Sigmoid colon (tissue), 7 donors: ENCODE measurements at places on chromosomes 12 and 14. TPM values are rescaled to one million over a fixed set of nuclear protein-coding genes. Genes with fewer than 3 reads are reported as not detected.

- peak; percentile 85 for DNase-seq
- no peak overlapping the region for H3K4me3 ChIP-seq
- no peaks in the 10 kb centered on the region for H3K27me3 ChIP-seq
- H3K36me3 ChIP-seq: no peaks in the 10 kb centered on the region
Observed at GRCh38 chr12:93183940-93184671, 193.6 kb upstream of the NUDT4 start.

GRCh38 chr12:23687947-23688346, 261.5 kb downstream of the SOX5 start:
- H3K4me1 ChIP-seq: no peaks in the 10 kb centered on the region
- H3K36me3 ChIP-seq: no peaks in the 10 kb centered on the region
- H3K4me3 ChIP-seq: no peak overlapping the region
- no peaks in the 10 kb centered on the region for H3K27me3 ChIP-seq
- H3K27ac ChIP-seq: no peak overlapping the region

Gene TRAFD1
- total RNA-seq: 81.2 TPM

- peaks cover 60% of the 10 kb centered on the region for H3K4me1 ChIP-seq
- H3K4me3 ChIP-seq: no peak overlapping the region
- no peaks in the 10 kb centered on the region for H3K27me3 ChIP-seq
- no peak for DNase-seq
Observed at GRCh38 chr14:69055125-69055524, 76.0 kb upstream of the ACTN1 start.

DNA sequence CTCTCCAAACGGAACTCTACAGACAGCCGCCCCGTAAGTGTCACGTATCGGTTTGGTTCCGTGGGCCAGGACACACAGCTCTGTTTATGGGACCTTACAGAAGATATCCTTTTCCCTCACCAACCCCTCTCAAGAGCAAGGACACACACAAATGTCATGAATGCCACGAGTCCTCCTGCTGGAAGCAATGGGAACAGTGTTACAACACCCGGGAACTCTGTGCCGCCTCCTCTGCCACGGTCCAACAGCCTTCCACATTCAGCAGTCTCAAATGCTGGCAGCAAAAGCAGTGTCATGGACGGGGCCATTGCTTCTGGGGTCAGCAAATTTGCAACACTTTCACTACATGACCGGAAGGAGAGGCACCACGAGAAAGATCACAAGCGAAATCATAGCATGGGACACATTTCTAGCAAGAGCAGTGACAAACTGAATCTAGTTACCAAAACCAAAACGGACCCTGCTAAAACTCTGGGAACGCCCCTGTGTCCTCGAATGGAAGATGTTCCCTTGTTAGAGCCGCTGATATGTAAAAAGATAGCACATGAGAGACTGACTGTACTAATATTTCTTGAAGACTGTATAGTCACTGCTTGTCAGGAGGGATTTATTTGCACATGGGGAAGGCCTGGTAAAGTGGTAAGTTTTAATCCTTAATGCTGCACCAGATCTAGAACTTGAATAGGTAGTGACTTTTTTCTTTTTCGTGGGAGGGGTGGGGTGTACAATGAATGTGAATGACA, 69.7 kb downstream of the WDR20 start:
- peak; percentile 60 for DNase-seq
- H3K27ac ChIP-seq: no peak overlapping the region
- no peak overlapping the region for H3K4me3 ChIP-seq
- H3K27me3 ChIP-seq: no peaks in the 10 kb centered on the region

- no peaks in the 10 kb centered on the region for H3K4me1 ChIP-seq
- H3K36me3 ChIP-seq: no peaks in the 10 kb centered on the region
- H3K4me3 ChIP-seq: no peak overlapping the region
- H3K27me3 ChIP-seq: no peaks in the 10 kb centered on the region
- H3K27ac ChIP-seq: no peak overlapping the region
Observed at GRCh38 chr12:12521044-12521485, 41.6 kb downstream of the DUSP16 start.

GRCh38 chr12:47397664-47398281, 308.1 kb downstream of the RPAP3 start:
- H3K4me1 ChIP-seq: peaks cover 17% of the 10 kb centered on the region
- DNase-seq: no peak
- no peaks in the 10 kb centered on the region for H3K27me3 ChIP-seq
- H3K36me3 ChIP-seq: no peaks in the 10 kb centered on the region
- no peak overlapping the region for H3K4me3 ChIP-seq

- H3K4me3 ChIP-seq: no peak overlapping the region
- DNase-seq: no peak
- H3K4me1 ChIP-seq: no peaks in the 10 kb centered on the region
Observed at GRCh38 chr12:129328235-129328634, 475.0 kb downstream of the GLT1D1 start.

DNA sequence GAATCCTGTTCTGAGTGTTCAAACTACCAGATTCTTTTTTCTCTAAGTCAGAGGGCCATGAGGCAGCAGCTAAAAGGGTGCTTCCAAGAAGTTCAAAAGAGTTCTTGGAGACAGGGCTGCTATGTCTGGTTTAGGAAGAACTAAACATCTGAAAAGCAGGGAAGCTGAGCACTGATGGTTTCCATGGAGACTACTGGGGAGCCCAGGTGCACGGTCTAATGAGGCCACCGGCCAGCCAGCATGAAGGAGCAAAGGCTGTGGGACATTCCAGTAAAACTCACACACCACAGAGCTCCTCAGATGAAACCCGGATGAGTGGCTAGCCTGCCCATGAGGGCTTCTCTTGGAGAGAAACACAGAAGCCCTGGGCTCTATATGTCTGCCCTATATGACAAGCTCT, 97.3 kb downstream of the KCNK10 start:
- no peaks in the 10 kb centered on the region for H3K27me3 ChIP-seq
- H3K4me3 ChIP-seq: no peak overlapping the region
- H3K4me1 ChIP-seq: no peaks in the 10 kb centered on the region
- DNase-seq: no peak
- H3K36me3 ChIP-seq: no peaks in the 10 kb centered on the region

Gene TAS2R7
- total RNA-seq: not detected

Gene OTX2
- total RNA-seq: not detected

- H3K27ac ChIP-seq: peak overlapping the region; percentile 63
- no peaks in the 10 kb centered on the region for H3K36me3 ChIP-seq
- no peak for DNase-seq
- H3K27me3 ChIP-seq: no peaks in the 10 kb centered on the region
Observed at GRCh38 chr12:20120403-20120725, 248.0 kb upstream of the PDE3A start.

Gene RFX4
- total RNA-seq: not detected

GRCh38 chr12:46362895-46363581, 9.5 kb downstream of the SLC38A2 start:
- no peak for DNase-seq
- peaks cover 87% of the 10 kb centered on the region for H3K36me3 ChIP-seq
- no peak overlapping the region for H3K27ac ChIP-seq
- H3K4me1 ChIP-seq: peaks cover 90% of the 10 kb centered on the region

DNA sequence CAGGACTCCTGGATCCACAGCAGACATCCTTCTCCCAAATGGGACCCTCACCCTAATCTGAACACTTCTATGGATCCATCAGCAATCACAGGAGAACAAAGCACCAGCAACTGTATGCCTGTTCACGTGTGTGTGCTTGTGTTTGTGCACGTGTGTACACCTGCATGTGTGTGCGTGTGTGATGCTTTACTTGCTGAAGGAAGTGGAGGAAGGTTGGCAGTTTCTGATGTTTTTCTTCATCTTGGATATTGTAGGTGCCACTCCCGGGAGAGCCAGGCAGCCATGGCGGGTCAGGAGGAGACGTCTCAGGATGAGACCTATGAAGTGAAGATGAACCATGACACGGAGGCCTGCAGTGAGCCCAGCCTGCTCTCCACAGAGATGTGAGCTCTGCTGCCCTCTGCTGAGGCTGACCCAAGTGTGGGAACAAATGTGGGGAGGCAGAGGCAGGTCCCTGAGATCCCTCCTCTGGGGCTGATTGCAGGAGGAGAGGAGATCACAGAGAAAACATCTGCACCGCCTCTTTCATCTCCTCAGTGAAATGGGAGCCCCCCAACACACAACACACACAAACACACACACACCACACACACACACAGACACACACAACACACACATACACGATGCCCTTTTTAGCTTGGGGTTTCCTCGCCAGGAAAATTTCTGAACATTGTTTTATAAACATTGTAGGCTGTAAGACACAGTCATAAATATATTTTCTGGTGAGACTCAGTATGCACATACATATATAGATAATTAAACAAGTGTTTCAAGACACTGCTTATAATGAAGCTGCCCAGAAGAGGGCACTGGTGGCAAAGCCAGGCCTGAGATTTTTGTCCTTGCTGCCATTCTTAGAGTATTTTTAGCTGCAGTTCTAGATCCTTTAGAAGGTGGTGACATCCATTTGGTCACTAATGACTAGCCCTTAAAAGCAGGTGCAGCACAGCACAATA, 112.2 kb upstream of the FKBP4 start:
- peak overlapping the region; percentile 49 for H3K27ac ChIP-seq
- H3K36me3 ChIP-seq: peaks cover 95% of the 10 kb centered on the region
- H3K27me3 ChIP-seq: no peaks in the 10 kb centered on the region
- peaks cover 5% of the 10 kb centered on the region for H3K4me1 ChIP-seq

DNA sequence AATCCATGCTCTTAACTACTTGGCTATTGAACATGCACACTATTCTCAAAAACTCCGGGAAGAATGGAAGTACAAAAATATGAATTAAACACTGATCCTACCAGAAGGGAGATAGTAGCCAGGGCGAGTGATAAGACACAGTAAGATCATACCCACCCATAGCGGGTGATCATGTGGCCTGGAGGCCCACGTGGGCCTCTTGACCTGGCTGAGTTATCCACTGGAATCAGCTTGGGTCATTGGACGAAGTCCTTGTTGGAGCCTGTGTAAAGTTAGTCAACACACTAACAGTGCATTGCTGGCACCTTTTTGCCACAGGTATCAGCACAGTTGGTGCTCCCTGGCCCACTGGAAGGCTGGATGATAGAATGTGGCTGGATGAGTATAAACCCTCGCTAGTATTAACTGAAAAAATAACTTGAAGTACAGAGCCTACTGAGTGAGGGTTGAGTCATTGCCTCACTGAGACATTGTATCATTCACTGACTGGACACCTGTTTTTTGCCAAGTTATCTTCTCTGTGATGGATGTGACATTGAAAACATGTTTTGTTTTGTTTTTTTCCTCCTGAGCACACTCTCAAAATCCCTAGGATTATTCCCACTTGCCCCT, 149.2 kb upstream of the FUT8 start:
- H3K36me3 ChIP-seq: no peaks in the 10 kb centered on the region
- no peak for DNase-seq
- no peak overlapping the region for H3K4me3 ChIP-seq
- H3K4me1 ChIP-seq: no peaks in the 10 kb centered on the region

DNA sequence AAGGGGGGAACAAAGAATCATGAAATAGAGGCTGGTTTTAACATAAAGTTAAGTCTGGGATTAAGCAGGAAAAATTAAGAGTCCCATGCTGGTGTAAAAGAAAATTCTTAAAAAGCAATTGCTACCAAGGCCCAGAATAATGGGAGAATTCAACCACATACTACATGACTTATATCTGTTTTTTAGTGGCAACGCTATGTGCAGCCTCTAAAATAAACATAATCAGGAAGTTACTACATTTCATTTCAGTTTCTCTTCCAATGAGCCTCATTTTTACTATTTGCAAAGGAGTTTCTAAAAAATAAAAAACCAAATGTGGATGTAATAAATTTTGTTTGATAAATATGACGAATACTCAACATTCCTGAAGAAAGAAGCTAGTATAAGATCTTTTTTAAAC, 58.1 kb downstream of the CPNE8 start:
- H3K27ac ChIP-seq: no peak overlapping the region
- no peak overlapping the region for H3K4me3 ChIP-seq
- H3K4me1 ChIP-seq: no peaks in the 10 kb centered on the region
- no peaks in the 10 kb centered on the region for H3K36me3 ChIP-seq
- no peak for DNase-seq
- H3K27me3 ChIP-seq: no peaks in the 10 kb centered on the region

Gene PLA2G1B
- total RNA-seq: not detected
